NCI-H1417 treated with DMSO at 0.1 percent for 48 hours (cell line): ENCODE measurements at places on chromosomes 7 and 10.

- DNase-seq: peak; percentile 17
Measured at GRCh38 chr10:34506786-34507185, 308.3 kb downstream of the PARD3 start.

DNA sequence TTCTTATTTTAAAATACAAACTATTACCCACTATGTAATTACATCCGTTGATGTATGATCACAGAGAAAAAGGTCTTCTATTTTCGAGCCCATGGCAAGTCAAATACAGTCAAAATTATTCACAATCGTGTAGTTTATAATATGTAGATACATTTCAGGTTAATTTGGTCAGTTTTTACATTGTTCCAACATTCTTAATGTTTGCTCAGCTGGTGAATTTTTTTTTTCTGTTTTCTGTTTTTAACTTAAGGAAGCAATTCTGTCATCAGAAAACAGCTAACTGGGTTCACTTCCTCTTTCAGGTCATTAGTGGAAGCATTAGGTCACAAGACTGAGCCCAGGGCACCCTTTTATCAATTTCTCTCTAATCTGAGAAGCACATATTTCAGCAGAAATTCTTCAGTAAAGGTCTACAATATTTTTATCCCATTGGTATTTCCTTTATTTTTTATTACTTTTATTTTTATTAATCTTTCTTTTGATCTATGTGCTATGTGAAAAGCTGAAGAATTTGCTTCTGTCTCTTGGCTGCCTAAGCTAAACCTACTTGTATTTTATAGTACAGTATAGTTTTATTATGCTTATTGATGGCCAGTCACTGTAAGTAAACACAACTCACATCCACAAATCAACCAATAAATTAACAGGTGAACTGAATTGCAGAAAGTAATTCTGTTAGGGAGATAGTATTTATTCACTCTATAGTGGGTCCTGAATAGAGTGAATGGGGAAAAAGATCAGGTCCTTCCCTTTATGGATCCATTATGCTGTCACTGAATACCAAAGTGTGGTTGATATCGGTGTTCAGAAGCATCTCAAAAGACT is 84.6 kb downstream of the ICA1 start:
- DNase-seq: no peak

DNA sequence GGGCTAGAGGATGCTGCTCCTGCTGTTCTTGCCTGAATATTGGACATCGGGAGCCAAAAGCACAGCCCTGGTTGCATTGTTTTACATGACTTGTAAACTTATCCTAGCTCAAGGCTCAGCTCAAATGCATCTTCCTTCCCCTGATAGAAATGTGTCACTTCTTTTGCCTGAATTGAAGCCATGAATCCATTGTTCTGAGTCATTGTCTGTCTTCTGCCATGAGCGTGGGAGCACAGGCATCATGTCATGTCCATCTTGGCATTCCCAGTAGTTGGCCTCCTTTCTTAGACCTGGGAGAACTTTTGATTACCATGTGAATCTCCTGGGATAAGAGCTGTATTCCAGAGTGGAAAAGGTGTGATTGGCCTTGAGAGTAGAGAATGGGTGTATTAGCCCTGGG is 54.1 kb upstream of the OPN4 start:
- no peak for DNase-seq

DNA sequence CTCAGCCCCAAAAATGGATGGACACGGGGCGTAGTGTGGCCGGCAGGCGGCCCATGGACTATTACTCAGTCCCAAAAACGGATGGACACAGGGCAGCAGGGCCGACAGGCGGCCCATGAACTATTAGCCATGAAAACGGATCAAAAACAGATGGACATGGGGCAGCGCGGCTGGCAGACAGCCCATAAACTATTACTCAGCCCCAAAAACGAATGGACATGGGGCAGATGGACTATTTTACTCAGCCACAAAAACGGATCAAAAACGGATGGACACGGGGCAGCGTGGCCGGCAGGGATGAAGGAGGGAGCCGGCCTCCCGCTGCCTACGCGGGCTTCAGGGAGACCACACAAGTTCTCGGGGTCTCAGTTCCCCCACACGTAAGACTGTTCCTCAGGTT is 32.9 kb downstream of the GPER1 start:
- DNase-seq: no peak

- no peak for DNase-seq
Measured at GRCh38 chr10:70834021-70834420, 18.3 kb downstream of the SGPL1 start.
